ENCODE measurements at places on chromosomes 6 and 20.
A peak's percentile ranks its signal among the peaks of the same experiment; 100 is the strongest.

- DNase-seq, result no peak
Measured at GRCh38 chr20:8913456-8913855, 155.4 kb upstream of the PLCB4 start.

- no peak for DNase-seq
Measured at GRCh38 chr6:129353067-129353466, 356.9 kb downstream of the ARHGAP18 start.

DNA sequence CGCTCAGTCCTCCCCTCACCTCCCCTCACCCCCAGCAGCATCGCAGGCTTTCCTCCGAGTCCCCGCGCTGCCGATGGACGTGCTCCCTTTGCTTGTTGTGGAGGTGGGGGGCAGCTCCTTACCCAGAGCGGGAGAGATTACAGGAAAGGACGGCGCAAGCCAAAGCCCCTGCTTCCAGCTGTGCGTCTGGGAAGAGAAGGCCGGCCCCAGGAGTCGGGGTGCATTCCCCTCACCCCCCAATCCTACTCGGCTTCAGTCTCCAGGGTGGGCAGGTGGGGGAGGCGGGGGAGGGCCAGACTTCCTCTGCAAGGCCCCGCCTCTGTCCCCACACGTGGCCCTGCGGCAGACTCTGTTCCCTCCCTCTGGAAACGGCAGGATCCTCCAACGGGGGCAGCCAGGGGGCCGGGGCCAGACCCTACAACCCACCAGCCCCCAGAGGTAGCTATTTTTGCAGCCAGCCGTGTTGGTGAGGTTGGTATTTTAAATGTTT is 43.6 kb downstream of the NTSR1 start:
- no peak for DNase-seq

DNA sequence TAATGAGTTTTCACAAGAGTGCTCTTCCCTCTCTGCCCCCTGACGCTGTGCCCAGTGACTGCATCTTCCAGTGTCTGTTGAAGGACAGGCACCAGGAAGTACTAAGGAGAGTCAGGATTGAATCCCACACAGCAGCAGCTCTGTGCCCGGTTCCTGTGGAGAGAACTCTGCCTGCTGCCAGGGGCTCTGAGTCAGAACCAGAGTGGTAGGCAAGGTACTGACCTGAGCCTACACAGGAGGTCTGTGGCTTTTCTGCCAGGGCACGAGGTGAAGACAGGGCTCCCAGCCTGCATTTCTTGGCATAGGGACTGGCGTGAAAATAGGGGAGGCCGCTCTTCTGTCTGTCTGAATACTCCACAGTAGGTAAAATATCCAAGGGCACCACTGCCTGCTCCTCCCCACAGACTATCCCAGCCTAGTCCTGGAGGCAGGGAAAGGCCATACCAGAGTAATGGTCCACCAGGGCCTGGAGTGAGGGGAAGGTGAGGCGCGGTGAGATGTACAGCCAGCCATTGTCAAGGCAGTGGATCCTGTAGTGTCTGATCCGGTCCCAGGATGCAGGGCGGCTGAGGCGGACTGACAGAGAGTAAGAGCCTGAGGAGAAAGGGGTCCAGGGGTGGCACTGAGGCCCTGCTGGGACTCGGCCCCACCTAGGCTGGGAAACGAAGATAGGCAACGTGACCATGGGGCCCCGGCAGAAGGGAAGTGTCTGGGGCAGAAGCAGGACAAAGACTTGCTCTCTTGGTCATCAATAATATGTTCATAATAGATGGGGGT is 9.4 kb downstream of the RAB5IF start:
- no peak for DNase-seq

DNA sequence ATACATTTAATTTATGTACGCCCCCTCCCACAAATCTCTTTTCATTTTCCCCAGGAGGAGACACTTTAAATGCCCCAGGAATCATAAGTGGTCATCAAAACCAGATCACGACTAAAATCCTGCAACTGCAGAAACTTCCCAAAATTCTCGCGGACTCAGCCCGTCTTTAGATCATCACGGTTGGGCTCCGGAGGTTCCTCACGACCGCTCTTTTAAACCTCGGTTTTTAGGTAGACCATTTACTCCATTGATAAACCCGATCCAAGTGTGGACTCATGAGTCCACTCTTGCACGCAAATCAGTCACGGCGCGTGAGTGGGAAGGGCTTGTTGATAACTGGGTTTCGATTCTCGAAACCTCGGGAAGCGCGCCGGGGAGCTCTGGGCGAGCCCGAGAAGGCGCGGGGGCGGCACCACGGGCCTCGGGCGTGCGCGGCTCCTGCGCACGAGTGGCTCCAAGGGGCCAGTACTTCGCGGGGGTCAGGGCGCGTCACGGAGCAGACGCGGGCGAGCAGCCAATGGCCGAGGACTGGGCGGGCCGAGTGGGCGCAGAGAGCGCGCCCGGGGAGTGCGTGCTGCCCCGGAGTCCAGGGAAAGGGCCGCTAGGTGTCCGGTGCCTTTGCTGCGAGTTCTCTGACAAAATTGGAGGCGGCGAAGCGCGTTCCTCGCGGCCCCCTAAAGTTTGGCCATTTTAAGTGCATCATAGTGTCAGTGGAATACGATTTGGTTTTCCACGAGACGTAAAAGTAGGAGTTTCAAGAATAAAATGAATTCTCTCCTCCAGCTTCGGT is 635 bp upstream of the TENT5A start:
- DNase-seq, result peak; percentile 85

GRCh38 chr20:35408270-35408669 is 3.5 kb downstream of the UQCC1 start:
- DNase-seq, result no peak

GRCh38 chr6:146985111-146985510 is 219.1 kb upstream of the STXBP5 start:
- no peak for DNase-seq

DNA sequence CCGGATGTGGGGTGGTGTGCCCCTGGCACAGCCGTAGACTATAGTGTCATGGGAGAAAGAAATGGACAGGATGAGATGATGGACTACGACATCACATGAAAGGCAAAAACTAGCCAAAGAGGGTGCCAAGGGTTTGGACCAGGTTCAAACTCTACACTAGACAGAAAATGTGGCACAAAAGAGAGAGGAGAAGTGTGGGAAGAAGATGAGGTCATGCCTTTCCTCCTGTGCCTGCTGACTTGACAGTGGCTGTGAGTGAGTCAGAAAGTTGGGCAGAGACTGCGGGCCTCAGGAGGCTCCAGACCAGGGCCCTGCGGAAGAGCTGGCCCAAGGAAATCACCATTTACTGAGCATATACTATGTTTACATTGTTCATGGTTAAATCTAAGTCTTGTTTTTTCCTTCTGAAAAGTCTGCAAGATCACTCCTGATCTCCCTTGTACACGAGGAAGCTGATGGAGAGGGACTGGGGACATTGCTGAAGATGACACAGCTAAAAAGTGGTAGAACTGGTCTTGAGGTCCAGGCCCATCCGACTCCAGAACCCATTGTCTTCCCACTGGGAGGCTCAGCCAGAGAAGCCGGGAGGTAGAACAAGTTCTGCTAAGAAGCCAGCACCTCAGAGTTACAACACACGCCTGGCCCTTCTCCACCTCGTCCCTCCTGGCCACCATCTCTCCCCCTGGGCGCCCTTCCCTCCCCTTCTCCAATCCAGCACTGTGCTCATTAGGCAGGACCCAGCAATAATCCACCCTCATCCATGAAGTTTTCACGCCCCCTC is 35.6 kb downstream of the CNKSR3 start:
- DNase-seq, result peak; percentile 66

DNA sequence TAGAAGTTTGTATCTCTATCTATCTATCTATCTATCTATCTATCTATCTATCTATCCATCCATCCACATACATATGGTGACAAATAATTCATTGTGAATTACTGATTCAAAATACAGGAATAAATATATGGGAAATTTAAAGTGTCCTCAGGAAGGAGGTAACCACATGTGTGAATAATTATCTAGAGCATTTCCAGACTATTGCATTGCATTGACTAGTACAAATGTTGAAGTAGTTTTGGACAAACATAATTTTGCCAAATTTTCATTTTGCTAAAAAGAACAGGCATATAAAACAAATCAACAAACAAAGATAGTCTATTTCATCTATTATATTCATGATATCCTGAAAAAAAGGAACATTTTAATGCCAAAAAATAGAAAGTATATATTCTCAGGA is 192.7 kb downstream of the UTRN start:
- DNase-seq, result no peak

GRCh38 chr6:19333936-19334335 is 503.2 kb upstream of the ID4 start:
- DNase-seq, result no peak

DNA sequence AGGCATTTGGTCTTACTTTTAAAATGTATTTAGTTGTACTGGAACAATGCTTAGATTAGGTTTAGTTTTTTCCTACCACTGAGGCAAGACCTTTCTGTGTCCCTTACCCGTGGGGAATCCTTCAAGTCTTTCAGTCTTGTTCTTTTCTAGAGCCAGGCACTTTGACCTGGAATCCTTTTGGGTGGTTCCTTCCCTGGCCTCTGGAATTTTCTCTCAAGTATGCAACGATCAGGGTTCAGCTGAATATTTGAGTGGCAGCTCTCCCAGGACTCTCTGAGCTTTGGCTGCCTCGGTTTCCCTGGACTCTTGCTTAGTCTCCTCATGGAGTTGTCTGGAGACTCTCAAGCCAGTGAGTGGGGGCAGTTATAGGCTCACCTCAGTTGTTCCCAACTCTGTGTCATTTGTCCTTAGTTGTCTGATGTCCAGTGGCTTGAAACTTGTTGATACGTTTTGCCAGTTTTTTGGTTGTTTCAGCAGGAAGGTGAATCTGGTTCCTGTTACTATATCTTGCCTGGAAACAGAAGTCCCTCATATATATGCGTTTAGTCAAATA is 118.1 kb downstream of the QKI start:
- no peak for DNase-seq

- no peak for DNase-seq
Measured at GRCh38 chr6:2940010-2940850, 31.1 kb downstream of the SERPINB6 start.

DNA sequence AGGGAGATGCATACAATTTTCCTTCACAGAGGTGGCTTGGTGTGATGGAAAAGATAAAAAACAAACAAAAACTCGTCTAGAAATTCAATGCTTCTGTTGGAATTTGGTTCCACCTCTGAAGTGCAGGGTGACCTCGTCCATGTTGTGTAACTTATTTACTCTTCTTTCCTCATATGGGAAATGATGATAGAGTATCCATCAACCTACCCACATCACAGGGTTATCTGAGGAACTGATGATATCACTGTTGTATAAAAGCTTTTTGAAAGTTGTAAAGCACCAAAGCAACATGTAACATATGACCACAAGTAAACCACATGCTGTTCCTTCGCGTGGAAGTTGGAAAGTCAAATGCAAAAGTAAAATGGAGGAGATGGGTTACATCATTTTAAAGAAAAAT is 212.0 kb upstream of the SGK1 start:
- no peak for DNase-seq

- DNase-seq, result no peak
Measured at GRCh38 chr20:46938434-46938833, 43.8 kb downstream of the EYA2 start.

DNA sequence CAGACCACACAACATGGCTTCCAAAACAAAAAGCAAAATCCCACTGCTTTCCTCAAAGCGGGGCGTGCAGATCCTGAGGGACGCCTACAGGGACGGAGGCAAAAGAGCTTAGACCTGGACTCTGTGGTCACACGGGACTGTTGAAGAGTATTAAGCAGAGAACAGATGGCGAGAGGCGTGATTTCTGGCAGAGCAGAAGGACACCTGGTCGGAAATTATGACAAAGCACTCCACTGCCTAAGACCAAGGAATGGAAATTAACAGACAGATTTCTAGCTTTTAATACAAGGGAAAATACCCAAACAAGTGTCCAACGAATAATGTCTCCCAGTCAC is 15.4 kb downstream of the CST7 start:
- no peak for DNase-seq

GRCh38 chr20:8043687-8044282 is 24.2 kb upstream of the TMX4 start:
- DNase-seq, result no peak

DNA sequence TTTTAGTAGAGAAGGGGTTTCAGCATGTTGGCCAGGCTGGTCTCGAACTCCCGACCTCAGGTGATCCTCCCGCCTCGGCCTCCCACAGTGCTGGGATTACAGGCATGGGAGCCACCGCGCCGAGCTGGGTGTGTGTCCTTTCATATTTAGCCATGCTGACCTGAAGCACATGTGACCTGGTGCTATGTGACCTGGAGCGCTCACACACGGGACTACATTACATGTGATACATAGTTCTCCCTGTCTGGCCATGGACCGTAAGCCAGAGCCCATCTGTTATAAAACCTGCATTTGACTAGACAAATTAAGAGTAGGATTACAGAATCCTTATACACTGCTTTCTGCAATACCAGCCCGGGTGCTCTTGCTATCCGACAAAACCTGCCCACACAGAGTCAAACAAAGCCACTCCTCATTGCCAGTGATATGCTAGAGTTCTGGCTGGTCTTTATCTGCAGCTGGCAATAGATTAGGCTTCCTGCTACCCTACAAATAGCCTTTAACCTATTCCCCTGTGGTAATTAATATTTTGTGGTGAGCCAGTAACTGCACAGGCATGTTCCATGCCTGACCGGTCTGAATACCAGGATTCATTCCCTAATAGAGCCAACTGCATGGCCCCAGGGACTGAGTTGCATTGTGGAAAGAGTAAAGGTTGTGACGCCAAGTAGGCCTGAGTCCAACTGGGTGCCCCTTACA is 26.3 kb upstream of the FAM50B start:
- DNase-seq, result no peak

GRCh38 chr20:330233-331149 is 5.1 kb downstream of the SOX12 start:
- no peak for DNase-seq

- DNase-seq, result no peak
Measured at GRCh38 chr6:168583821-168584220, 142.8 kb downstream of the SMOC2 start.

- DNase-seq, result no peak
Measured at GRCh38 chr6:46990031-46990644, 52.0 kb downstream of the ADGRF1 start.

DNA sequence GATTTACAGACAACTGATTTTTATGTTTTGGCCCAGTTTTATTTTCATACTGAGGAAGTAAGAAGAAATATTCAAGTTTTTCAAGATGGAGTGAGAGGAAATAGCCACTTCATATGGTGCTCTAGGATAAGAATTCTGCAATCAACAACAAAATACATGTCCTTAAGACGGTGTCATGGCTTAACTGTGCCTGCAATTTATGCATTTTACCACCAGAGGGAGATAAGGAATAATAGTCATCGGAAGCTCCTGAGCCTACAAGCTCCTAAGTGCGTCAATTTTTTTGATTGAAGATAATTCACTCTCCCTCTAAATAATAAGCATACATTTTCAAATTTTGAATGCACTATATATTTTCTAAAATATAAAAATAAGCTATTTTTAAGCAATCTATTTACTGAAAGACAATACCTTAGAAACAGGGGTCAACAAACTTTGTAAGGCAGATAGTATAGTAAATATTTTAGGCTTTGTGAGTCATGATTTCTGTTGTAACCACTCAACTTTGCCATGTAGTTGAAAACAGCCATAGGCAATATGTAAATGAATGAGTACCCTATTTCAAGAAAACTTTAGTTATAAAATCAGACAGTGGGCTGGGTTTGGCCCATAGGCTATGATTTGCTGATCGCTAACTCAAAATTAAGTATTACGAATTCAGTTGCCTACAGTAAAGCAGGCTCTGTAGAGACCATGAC is 230.9 kb upstream of the DTNBP1 start:
- no peak for DNase-seq

GRCh38 chr6:71478834-71479541 is 190.4 kb downstream of the OGFRL1 start:
- peak; percentile 83 for DNase-seq

Data from GM04504 (cell line).